ENCODE measurements at places on chromosomes 6 and 20.

DNA sequence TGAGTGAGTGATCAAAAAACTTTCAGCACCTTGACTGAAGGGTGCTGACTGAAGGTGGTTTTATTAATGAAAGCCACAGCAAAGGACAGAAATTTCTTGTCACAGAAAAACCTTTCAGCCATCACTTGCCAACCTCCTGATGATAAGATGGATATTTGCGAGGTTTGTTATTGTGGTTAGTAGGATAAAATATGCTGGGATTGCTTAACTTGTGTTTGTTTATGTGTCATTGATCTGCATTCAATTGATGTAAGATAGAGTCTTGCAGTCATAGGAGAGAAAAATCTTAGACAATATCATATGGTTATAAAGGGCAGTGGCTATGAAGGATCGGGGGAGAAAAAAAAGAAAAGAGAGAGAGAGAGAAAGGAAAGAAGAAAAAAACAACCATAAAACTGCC lies 1.2 kb downstream of the TSBP1 start:
- no peak for DNase-seq

DNA sequence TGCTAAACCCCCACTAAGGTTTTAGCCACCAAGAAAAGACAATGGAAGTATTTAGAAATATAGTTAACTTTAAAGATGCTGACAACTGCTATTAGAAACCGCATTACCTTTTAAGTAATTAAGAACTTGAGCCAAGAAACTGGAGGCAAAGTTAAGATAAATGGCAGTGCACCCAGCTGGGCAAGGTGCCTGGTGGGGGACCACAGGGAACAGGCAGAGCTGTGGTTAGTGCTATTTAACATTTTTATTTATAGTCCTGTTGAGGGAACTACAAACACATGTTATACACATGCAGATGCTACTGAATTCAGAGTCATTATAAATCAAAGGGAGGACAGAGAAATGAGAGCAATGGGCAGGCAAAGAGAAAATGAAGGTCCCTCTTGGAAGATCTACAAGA lies 447.9 kb downstream of the TFAP2B start:
- no peak for DNase-seq

- no peak for DNase-seq
Observed at GRCh38 chr6:69286331-69286730, 510.5 kb downstream of the LMBRD1 start.

DNA sequence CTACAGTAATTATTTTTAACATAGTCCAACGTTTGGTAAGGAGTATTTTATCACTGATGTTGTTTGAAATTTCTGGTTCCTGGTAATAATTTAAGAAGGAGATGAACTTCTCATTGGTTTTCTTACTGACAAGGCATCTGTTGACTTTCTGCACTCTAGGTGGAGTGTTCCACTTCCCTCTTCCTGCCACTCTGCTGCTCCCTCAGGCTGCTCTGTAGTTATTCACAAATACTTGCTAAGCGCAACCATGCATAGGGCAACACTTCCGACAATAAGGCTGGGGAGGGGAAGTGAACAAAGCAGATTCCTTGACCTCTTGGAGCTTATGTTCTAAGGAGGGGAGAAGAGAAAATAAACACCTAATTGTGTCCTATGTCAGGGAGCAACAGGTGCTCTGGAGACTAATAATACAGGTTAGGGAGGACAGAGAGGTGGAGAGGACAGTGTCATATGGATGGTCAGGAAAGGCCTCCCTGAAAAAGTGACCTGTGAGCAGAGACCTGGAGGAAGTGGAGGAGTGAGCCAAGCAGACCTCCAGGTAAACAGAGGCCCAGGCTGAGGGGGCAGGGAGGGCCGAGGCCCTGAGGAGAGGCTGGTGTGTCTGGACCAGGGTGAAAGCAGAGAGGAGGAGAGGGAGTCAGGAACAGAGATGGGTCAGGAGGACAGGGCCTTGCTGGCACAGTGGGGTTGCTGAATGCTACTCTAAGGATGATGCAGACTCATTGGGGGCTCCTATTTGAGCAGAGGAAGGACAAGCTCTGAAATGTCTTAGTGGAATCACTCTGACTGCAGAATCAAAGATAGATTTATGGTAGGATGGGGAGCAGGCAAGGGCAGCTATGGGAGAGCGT lies 134.8 kb upstream of the SLC24A3 start:
- no peak for DNase-seq

DNA sequence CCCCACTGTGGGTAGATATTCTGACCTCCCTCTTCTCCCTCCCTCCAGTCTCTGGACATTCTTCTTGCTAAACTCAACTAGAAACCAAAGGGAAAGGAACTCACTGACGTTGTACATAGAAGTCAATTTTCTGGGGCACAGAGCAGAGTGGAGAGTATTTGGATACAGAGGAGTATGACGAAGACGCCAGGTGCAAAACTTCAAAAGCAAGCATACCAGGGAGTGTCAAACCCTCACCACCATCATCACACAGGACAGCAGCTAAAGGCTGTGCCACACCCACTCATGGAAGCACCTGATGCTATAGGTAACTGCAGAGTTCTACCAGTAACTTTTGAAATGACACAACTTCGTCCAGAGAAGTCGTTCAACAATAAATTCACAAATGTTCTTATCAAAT lies 64.8 kb downstream of the FYN start:
- DNase-seq: peak; percentile 53

- no peak for DNase-seq
Observed at GRCh38 chr20:48400009-48400408, 427.8 kb downstream of the PREX1 start.

GRCh38 chr6:135830452-135830881 lies 21.0 kb upstream of the PDE7B start:
- no peak for DNase-seq

DNA sequence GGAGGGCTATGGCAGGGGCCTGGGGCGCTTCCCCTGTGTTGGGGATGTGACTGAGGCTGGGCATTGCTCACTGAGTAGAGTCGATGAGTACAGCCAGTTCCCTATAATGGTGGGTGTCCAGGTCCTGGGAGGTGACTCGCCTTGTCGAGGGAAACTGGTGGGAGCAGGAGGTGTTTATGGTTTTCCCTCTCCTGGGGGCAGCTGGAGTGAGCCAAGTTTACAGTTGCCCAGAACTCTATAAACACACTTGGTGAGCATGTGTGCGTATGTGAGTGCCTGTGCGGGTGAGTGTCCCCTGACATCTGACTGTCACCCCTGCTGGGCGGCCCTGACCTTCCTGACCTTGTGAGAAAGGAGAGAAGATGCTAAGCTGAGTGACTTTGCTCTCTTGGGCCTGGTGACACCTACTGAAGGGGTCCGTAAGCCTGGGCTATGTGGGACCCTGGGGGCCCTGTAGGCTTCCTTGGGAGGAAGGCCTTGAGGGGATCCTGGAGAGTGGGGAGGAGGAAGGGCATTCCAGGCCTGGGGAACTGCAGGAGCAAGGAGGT lies 65.9 kb downstream of the VEGFA start:
- no peak for DNase-seq

- no peak for DNase-seq
Observed at GRCh38 chr6:123888771-123889513, 85.3 kb downstream of the NKAIN2 start.

DNA sequence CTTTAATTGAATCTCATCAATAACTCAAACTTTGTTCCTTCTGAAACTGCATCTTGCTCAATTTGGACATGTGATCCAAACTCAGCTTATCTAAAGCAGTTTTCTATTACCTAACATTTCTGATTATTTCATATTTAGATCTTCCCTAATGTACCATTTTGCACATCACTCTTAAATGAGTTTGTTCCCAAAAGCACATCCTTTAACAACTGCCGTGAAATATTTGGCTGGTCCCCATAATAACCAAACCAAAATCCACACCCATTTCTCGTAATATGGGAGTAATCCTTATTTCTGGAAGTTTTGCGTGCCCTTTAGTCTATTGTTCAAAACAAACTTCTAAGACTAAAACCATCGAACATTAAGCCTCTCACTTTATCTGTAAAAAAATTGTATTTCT lies 94.9 kb downstream of the TASP1 start:
- DNase-seq: no peak

DNA sequence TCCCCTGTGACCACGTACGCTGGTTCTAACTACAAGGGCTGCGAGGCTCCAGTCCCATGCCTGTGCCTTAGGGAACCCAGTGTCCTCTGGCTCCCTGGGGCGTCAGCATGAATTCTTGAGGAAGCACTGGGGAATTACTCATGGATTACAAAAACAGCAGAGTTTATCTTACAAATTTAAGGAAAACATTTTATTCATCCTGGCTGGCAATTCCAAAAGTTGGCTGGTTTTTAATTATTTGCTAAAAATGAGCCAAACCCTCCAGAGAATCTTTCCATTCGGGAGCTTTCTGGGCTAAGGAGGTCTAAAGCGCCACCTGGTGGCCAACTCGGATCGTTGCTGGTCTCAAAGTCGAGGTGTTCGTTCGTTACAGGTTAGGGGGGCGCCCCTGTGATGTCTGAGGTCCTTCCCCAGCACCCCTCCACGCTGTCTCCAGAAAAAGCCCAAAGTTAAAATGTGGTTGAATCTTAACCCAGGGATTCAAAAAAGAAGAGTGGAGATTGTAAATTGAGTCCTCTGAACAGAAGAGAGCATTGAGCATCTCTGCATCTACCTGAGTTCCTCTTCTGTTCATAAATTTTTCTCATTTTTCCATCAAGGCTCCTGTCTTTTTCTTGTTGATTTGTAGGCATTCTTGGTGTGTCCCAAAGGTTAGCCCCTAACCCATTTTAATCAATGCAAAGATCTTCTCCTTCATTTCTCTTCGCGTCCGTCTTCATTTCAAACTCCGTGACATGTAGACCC lies 99.4 kb downstream of the BFSP1 start:
- DNase-seq: peak; percentile 63

- DNase-seq: peak; percentile 7
Observed at GRCh38 chr6:75205776-75206575, at the start of gene COL12A1. Gene COL12A1, minus strand, starts transcription at chr6:75206053. Its CDS starts 3,261 bp downstream, at chr6:75202792.

DNA sequence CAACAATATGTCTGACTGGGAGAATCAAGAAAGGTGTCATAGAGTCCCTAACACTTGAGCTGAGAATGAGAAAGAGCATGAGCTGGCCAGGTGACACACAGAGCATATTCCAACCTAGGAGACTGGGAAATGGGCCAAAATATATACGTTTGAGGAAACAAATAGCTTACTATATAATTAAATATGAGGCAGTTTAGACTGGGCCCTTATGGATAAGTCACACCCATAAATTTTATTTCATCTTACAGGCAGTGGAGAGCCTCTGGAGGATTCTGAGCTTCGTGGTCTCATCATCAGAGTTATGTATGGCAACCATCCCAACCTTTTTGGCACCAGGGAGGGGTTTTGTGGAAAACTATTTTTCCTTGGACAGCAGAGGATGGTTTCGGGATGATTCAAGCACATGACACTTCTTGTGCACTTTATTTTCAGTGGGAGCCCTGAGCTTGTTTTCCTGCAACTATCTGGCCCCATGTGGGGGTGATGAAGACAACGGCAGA lies 12.9 kb upstream of the NQO2 start:
- no peak for DNase-seq

- no peak for DNase-seq
Observed at GRCh38 chr6:94736236-94736635, 841.1 kb upstream of the MANEA start.

- DNase-seq: no peak
Observed at GRCh38 chr20:60395991-60396390, 437.8 kb downstream of the CDH26 start.

- peak; percentile 56 for DNase-seq
Observed at GRCh38 chr6:36692220-36692619, 5.4 kb upstream of the RAB44 start.

- DNase-seq: no peak
Observed at GRCh38 chr6:157020398-157020797, 243.2 kb downstream of the ARID1B start.

DNA sequence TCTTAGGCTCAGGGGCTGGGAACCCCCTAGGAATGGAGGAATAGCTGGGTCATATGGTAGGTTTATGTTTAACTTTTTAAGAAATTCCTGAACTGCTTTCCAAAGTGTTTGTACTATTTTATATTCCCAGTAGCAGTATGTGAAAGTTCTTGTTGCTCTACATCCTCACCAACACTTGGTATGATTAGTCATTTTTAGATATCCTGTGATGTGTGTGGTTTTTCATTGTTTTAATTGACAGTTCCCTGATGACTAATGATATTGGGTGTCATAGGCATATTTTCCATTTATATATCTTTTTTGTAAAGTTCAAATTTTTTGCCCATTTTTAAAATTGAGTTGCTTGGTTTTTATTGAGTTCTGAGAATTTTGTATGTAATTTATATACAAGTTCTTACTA lies 72.3 kb downstream of the SLC16A10 start:
- no peak for DNase-seq

DNA sequence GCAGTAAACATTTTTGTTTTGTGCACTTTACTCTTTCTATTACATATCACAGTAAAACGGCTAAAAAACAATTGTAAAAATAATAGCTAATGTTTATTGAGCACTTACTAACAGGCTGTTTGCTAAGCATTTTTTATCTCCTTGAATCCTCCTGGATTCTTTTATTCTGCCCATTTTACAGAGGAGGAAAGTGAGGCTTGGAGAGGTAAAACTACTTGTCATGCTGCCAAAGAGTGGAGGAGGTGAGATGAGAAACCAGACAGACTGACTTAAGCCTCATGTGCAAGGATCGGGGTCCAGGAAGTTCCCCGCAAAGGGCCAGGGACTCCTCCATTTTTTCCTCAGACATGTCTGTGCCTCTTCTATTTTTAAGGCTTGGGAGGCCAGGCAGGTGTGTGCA lies 63.6 kb downstream of the DLGAP4 start:
- DNase-seq: no peak
